ENCODE measurements at places on chromosomes 1 and 21.
A peak's percentile ranks its signal among the peaks of the same experiment; 100 is the strongest.

- no peaks in the 10 kb centered on the region for H3K27me3 ChIP-seq
- no peak overlapping the region for H3K4me3 ChIP-seq
- H3K36me3 ChIP-seq, result no peaks in the 10 kb centered on the region
- DNase-seq, result no peak
- no peak overlapping the region for H3K27ac ChIP-seq
Measured at GRCh38 chr1:212671342-212672031, 28.2 kb downstream of the BATF3 start.

- peaks cover 24% of the 10 kb centered on the region for H3K36me3 ChIP-seq
- no peak overlapping the region for H3K4me3 ChIP-seq
- H3K27me3 ChIP-seq, result no peaks in the 10 kb centered on the region
- H3K4me1 ChIP-seq, result no peaks in the 10 kb centered on the region
Measured at GRCh38 chr21:41429305-41429704, 3.3 kb downstream of the MX1 start.

GRCh38 chr1:221477252-221477651 is 264.6 kb downstream of the DUSP10 start:
- no peak overlapping the region for H3K27ac ChIP-seq
- H3K4me1 ChIP-seq, result no peaks in the 10 kb centered on the region
- H3K36me3 ChIP-seq, result no peaks in the 10 kb centered on the region
- no peak overlapping the region for H3K4me3 ChIP-seq
- no peaks in the 10 kb centered on the region for H3K27me3 ChIP-seq

GRCh38 chr1:53368314-53369033 is 40.6 kb upstream of the LRP8 start:
- H3K4me3 ChIP-seq, result no peak overlapping the region
- no peaks in the 10 kb centered on the region for H3K36me3 ChIP-seq
- no peak overlapping the region for H3K27ac ChIP-seq
- no peaks in the 10 kb centered on the region for H3K4me1 ChIP-seq
- H3K27me3 ChIP-seq, result no peaks in the 10 kb centered on the region
- peak; percentile 30 for DNase-seq

DNA sequence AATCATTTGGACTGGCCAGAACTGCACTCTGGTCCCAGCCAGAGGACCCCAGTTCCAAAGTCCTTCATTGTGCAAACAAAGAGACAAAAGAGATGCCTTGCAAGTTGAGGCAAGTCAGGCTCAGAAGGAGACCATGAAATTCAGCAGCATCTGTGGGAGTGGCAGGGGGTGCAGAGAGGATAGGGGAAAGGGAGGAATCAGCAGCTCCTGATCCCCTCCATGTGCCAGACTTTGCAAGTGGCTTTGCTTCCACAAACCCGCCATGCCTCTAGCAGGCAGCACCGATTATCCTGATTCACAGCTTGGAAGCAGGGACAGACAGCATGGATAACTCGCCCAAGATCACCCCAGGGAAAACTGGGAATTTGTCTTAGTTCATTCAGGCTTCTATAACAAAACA is 2.1 kb upstream of the CAPN9 start:
- no peaks in the 10 kb centered on the region for H3K27me3 ChIP-seq
- H3K4me3 ChIP-seq, result no peak overlapping the region
- H3K4me1 ChIP-seq, result no peaks in the 10 kb centered on the region
- no peak for DNase-seq
- no peaks in the 10 kb centered on the region for H3K36me3 ChIP-seq

- peaks cover 5% of the 10 kb centered on the region for H3K27me3 ChIP-seq
- no peak overlapping the region for H3K27ac ChIP-seq
- no peaks in the 10 kb centered on the region for H3K36me3 ChIP-seq
- no peaks in the 10 kb centered on the region for H3K4me1 ChIP-seq
- no peak overlapping the region for H3K4me3 ChIP-seq
Measured at GRCh38 chr1:37255136-37255795, 219.1 kb upstream of the ZC3H12A start.
